SJSA1 (cell line): ENCODE measurements at places on chromosomes 16 and 17.
A peak's percentile ranks its signal among the peaks of the same experiment; 100 is the strongest.

GRCh38 chr16:74726716-74727115 is 26.1 kb upstream of the MLKL start:
- DNase-seq: no peak
- H3K4me1 ChIP-seq: peaks cover 13% of the 10 kb centered on the region
- no peaks in the 10 kb centered on the region for H3K27me3 ChIP-seq
- H3K4me3 ChIP-seq: no peak overlapping the region

DNA sequence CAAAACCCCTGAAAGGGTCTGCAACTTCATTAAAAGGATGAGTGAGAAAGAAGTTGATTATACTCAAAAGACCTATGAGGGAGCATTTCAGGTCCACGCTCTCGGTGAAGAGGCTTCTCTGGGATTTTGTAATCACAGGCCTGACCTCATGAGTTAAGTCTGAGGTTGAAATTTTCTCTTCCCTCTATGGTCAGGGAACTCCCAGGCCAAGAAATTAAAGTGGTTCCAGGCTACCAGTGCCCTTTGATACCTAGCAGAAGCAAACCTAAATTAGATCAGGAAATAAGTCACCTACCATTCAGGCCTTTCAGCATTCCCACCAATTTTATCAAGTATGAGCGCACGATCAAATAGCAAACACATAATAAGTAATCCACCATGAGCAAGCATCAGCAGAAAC is 27.9 kb downstream of the MBTD1 start:
- no peaks in the 10 kb centered on the region for H3K4me1 ChIP-seq
- no peak for DNase-seq
- no peak overlapping the region for H3K27ac ChIP-seq
- no peaks in the 10 kb centered on the region for H3K27me3 ChIP-seq
- no peaks in the 10 kb centered on the region for H3K36me3 ChIP-seq

DNA sequence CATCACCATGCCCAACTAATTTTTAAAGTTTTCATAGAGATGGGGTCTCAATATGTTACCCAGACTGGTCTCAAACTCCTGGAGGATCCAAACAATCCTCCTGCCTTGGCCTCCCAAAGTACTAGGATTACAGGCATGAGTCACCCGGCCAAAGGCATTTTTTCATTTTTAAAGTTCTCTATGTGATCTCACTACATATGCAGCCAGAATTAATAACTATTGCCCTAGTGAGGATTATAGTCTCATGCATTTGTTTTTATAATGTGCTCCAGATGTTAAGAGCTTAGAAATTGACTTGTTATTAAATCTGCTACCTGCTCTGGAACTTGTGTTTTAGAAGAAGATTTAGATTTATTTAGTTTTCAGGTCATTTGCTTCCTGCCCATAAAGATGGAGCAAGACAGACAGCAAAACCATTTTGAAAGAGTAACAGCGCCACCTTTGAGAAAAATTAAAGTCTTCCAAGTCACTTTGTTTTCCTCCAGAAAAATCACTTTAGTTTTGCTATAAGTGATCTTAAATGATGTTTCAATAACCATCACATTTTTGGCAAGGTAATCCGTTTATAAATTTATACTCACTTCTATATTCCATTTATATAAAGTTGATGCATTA is 79.5 kb downstream of the CA4 start:
- no peak for DNase-seq
- H3K36me3 ChIP-seq: peaks cover 20% of the 10 kb centered on the region
- no peaks in the 10 kb centered on the region for H3K4me1 ChIP-seq
- no peak overlapping the region for H3K4me3 ChIP-seq

DNA sequence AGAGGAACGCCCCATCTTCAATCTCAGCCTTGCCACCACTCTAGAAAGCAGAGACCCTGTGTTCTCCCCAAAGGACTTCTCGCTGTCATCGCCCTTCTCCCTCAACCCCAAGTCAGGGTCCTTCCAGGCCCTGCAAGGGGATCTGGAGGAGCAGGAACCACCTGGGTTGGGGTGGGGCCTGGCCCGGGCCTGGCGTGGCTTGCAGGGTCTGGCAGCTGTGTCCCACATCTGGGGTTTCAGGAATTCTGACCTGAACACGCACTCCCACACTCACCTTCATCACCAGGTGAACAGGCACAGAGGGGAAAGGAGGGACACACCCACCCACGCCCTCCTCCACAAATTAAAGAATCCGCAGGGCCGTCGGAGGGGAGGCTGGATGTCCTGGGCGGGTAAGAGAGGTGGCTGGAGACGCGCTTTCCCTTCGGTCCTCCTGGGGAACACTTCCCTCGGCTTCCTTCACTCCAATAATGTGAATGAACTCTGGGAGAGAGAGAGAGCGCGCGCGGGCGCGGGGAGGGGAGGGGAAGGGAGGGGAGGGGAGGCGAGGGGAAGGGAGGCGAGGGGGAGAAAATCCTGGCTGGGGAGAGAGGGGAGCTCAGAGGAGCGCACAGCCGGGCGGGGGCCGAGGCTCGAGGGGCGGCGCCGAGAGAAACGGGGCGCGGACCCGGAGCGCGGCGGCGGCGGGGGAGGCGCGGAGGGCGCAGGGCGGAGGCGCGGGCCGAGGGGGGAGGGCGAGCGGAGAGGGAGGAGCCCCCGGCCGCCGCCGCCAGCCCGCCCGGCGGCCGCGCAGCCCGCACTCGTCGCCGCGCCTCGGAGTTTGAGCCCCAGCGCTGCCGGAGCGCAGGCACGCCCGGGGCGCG is at the start of gene CACNG4:
Gene CACNG4, plus strand, starts transcription at position 799 of the 863 bp plus-strand sequence. CDS start 205 bp downstream, outside the sequence.
- H3K4me3 ChIP-seq: peak within 1 kb of the TSS; percentile 83
- H3K4me1 ChIP-seq: peaks cover 16% of the 10 kb centered on the region
- no peaks in the 10 kb centered on the region for H3K27me3 ChIP-seq
- DNase-seq: peak; percentile 74

GRCh38 chr16:68367030-68367429 is 56.2 kb downstream of the PRMT7 start:
- no peak for DNase-seq
- no peaks in the 10 kb centered on the region for H3K27me3 ChIP-seq
- no peaks in the 10 kb centered on the region for H3K4me1 ChIP-seq
- no peak overlapping the region for H3K4me3 ChIP-seq
- no peaks in the 10 kb centered on the region for H3K36me3 ChIP-seq
- H3K27ac ChIP-seq: no peak overlapping the region

- no peak for DNase-seq
- H3K4me1 ChIP-seq: no peaks in the 10 kb centered on the region
- no peaks in the 10 kb centered on the region for H3K36me3 ChIP-seq
- no peak overlapping the region for H3K4me3 ChIP-seq
Observed at GRCh38 chr16:8511464-8511863, 78.8 kb downstream of the TMEM114 start.

GRCh38 chr16:88772871-88773811 is 11.9 kb downstream of the PIEZO1 start:
- H3K4me1 ChIP-seq: peaks cover 67% of the 10 kb centered on the region
- DNase-seq: peak; percentile 97
- peaks cover 53% of the 10 kb centered on the region for H3K36me3 ChIP-seq
- peak overlapping the region; percentile 76 for H3K27ac ChIP-seq

DNA sequence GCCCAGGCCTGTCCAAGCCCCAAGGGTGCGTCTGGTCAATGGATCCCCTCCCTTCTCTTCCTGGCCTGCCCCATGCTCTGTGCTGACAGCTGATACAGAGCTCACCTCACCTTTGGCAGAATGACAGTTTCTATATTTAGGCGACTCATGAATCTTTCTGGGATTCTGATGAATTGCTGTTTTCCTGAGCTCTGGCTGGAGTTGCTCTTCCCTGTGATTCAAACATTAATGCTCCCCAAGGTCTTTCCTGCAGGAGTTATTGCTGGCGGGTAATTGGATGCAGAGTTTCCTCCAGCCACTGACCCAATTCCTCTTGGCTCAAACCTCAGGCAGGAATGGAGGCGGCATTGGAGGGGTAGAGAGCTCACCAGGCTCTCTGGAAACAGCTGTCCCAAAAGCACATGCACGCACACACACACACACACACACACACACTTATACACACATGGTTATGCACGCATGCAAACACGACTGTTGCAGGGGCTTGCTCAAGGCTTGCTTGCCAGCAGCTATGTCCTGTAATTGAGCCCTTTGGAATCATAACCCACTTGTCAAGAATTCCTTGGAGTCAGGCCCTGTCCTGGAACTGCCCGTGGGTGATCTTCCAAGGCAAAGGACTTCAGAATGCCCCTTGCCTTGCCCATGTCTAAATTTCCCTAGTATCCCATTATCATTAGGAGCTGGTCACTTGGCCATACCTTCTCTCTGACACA is 128.8 kb downstream of the ASIC2 start:
- H3K36me3 ChIP-seq: no peaks in the 10 kb centered on the region
- no peak for DNase-seq
- no peaks in the 10 kb centered on the region for H3K27me3 ChIP-seq

DNA sequence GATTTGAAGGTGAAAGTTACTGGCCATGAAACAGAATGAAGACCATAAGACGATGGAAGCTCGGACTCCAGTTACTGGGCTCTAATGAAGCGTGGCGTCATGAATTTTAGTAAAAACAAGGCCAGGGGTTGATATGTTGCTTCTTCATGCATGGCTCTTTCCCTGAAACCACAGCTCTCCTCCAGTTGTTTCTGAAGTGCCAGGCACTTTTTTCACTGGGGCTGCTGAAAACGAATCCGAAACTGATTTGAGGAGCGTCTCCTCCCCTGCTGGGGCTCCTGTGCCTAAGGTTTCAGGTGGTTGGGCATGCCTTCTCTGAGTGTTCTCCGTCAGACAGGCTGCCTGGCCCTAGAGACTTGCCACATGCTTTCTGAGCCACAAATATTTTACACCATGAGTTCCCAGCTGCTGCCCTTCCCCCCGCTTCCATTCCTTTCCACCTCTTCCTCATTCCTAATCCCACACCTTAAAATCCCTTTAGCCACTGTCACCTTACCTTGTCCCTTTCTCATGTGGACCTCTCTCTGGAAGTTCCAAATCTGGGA is 3.7 kb upstream of the MYL4 start:
- no peaks in the 10 kb centered on the region for H3K27me3 ChIP-seq
- H3K4me3 ChIP-seq: peak overlapping the region; percentile 4; the same call in 1 of the 2 replicates
- peaks cover 50% of the 10 kb centered on the region for H3K4me1 ChIP-seq
- H3K27ac ChIP-seq: peak overlapping the region; percentile 48

DNA sequence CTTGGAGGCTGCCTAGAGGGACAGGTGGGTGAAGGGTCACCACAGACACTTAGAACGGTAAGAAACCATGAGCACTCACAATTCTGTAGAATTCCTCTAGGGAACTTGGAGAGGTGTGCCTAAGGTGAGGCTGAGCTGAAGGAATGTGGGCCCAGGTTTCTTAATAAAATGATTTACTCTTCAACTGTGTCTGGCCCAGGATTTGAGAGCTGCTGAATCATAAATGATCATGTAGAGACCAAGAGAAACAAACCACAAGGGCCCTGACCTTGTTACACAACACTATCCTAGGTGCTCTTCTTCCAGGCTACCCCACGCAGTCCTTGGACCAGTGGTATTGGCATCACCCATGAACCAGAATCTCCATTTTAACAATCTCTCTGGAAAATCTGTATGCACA is 27.7 kb downstream of the ZNF18 start:
- no peak overlapping the region for H3K4me3 ChIP-seq
- no peaks in the 10 kb centered on the region for H3K36me3 ChIP-seq
- H3K27ac ChIP-seq: no peak overlapping the region
- no peaks in the 10 kb centered on the region for H3K27me3 ChIP-seq

- no peaks in the 10 kb centered on the region for H3K27me3 ChIP-seq
- no peak overlapping the region for H3K27ac ChIP-seq
- H3K36me3 ChIP-seq: peaks cover 61% of the 10 kb centered on the region
- no peak overlapping the region for H3K4me3 ChIP-seq
Observed at GRCh38 chr17:74815067-74815466, 38.9 kb upstream of the NAT9 start.

DNA sequence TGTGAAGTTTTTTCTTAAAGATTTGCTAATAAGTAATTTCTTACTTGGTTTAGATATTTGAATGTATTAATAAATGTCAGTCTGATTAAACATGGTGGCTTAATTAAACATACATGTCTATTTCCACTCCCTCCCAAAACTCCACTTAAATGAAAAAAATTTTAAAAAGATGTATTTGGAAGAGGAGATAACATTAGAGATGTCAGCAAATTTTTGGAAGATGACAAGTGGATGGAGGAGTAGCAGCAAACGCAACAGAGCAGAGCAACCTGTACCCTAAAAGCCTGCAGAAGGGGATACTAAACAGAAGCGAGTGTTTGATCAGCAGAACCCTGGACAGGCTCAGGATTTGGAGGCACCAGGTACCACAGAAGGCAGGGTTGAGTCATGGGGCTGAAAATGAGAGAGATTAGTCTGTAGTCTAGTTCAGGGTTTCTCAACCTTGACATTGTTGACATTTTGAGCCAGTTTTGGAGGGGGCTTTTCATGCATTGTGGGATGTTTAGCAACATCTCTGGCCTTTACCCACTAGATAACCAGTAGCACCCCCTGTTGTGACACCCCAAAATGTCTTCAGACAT is 17.8 kb downstream of the LUC7L3 start:
- no peaks in the 10 kb centered on the region for H3K4me1 ChIP-seq
- DNase-seq: no peak
- no peak overlapping the region for H3K4me3 ChIP-seq
- H3K27ac ChIP-seq: no peak overlapping the region
- no peaks in the 10 kb centered on the region for H3K27me3 ChIP-seq

- H3K36me3 ChIP-seq: no peaks in the 10 kb centered on the region
- no peak overlapping the region for H3K4me3 ChIP-seq
- H3K27me3 ChIP-seq: no peaks in the 10 kb centered on the region
Observed at GRCh38 chr17:21395764-21396163, 19.6 kb downstream of the KCNJ12 start.

- peaks cover 16% of the 10 kb centered on the region for H3K4me1 ChIP-seq
- H3K27ac ChIP-seq: no peak overlapping the region
- peak; percentile 77 for DNase-seq
- H3K4me3 ChIP-seq: no peak overlapping the region
- H3K27me3 ChIP-seq: no peaks in the 10 kb centered on the region
Observed at GRCh38 chr17:17356149-17356930, 53.2 kb downstream of the NT5M start.

GRCh38 chr17:77382966-77383612 is 242.3 kb downstream of the SEC14L1 start:
- peaks cover 50% of the 10 kb centered on the region for H3K4me1 ChIP-seq
- DNase-seq: no peak
- peaks cover 46% of the 10 kb centered on the region for H3K36me3 ChIP-seq

DNA sequence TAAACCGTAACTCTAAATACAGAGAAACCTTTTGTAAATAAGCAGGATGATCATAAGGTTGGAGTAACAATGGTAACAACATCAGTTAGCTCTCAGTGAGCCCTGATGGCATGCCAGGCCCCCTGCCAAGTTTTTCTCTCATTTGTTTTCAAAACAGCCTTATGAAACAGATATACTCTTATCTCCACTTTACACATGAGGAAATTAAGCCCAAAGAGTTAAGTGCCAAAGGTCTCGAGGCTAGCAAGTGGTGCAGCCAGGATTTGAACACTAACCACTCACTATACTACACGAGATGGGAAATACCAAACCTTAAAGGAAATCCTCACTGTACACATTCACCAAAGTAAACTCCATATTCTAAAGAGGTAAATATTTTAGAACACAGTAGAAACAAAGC is 15.0 kb downstream of the USP31 start:
- no peaks in the 10 kb centered on the region for H3K27me3 ChIP-seq
- no peaks in the 10 kb centered on the region for H3K36me3 ChIP-seq
- DNase-seq: no peak
- H3K27ac ChIP-seq: no peak overlapping the region
